Uterus (tissue), 4 donors: ENCODE measurements at places on chromosomes 7 and 10. TPM values are rescaled to one million over a fixed set of nuclear protein-coding genes. Genes with fewer than 3 reads are reported as not detected.

Gene CHAT
- not detected for total RNA-seq

Gene ADRA2A
- total RNA-seq: 0.26 TPM

Gene GATA3
- total RNA-seq: 2.1 TPM

Gene CYP3A7
- total RNA-seq: not detected

Gene KCNH2
- 51.0 TPM for total RNA-seq

Gene PCLO
- total RNA-seq: 4.4 TPM

Gene ZKSCAN5
- 9.5 TPM for total RNA-seq

Gene MAGI2
- total RNA-seq: 5.3 TPM

Gene YAE1
- total RNA-seq: 54.2 TPM

Gene ZNF804B
- total RNA-seq: not detected

Gene CLRN3
- total RNA-seq: not detected

DNA sequence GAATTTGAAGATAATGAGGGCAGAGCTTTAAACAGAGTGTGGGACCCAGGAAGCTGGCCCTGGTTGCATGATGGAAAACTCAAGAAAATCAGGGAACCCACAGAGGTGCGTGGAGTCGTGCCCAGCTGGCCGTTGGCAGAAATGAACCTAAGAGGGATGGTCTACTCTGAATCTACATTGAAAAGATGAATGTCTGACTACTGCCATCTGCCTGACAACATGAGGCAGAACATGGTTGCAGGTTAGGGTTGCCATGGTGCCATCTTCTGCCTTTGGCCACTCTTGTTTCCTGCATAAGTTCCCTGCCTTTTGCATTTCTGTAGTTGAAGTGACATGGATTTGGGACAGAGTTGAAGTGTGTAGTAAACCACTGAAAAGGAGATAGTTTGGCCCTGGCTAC is 138.5 kb upstream of the COBL start:
- no peak for DNase-seq

GRCh38 chr7:130490888-130491804 is 739 bp upstream of the MEST start:
- peak; percentile 33 for DNase-seq

- DNase-seq: no peak
These were observed 12.6 kb downstream of the TFAM start for GRCh38 chr10:58397830-58398229.

DNA sequence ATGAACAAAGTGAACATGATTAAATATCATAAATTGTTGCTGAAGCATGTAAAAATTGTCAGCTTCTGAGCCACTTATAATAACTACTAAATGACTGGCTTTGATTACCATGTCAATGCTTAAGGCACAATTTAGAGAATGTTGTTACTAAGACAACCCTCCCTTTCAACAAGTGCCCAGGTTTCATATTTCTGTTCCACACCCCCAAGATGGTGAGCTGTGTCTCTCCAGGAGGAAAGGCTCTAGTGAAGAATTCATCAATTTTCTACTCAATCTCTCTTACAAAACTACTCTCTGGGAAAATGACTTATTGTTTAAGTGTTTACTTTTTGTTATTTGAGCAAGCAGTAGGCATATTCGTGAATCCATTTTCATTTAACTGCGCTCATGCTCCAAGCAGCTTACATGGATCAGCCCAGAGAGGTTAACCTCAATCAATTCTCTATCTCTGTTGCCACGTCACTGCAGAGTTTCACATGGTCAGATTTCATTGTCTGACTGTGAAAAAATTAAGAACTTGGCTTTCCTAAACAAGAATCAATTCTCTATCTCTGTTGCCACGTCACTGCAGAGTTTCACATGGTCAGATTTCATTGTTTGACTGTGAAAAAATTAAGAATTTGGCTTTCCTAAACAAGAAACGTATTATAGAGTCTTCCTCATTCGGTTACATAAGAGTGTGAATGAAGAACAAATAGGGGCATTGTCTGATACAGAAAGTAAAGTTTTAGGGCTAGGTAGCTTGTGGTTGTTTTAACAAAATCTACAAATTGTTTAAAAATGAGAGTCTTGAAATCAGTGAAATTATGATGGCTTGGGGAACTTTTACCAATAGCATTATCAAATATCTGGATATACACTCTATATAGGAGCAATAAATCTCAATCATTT is 49.7 kb downstream of the CCDC71L start:
- no peak for DNase-seq

- no peak for DNase-seq
These were observed 106.7 kb downstream of the USP6NL start for GRCh38 chr10:11504566-11505285.

DNA sequence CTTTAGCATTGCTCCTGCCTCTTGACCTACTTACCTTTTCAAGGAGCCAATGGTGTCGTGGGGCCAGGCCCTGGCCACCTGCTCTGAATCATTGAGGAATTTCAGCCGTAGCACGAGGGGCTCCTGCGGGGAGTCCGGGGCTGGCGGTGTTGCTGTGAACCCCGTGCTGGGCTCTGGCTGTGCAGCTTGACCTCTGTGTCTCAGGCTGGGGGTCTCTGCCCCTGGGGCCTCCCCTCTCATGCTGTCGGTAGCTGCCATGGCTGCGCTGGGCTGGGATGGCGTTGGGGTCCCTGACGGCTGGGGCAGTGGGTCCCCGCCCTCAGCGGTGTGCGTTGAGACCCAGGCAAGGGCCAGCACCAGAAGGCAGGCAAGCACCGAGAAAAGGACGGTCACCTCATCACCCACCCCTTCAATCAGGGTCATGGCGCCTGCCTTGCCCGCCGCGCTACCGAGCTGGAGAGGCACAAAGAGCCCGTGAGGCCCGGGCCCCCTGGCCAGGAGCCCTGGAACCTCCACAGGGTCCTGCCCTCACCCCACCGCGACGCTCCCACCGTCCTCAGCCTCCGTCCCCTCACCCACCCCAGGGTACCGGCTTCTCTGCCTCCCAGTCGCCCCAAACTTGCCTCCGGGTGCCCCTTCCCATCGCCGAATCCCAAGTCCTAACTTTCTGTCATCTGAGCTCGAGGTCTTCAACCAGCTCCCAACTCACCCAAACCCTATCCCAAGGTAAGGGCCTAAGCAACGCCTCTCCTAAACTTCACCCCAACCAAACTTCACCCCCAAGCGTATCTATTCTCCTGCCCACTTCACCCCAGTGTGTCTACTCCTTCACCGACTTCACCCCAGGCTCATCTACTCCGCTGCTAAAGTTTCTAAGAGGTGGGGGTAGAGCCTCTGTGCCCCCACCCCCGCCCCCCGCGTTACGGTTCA is 887 bp downstream of the TMUB1 start:
- DNase-seq: peak; percentile 32

- no peak for DNase-seq
These were observed 3.1 kb upstream of the MACC1 start for GRCh38 chr7:20220293-20220761.

- no peak for DNase-seq
These were observed 348.3 kb downstream of the ACTR3B start for GRCh38 chr7:153107826-153108225.

- peak; percentile 57 for DNase-seq
These were observed 97.9 kb downstream of the WDR11 start for GRCh38 chr10:120948889-120949608.

GRCh38 chr10:114547514-114547913 is 110.6 kb downstream of the ABLIM1 start:
- DNase-seq: no peak

GRCh38 chr7:135769005-135769802 is 20.6 kb upstream of the FAM180A start:
- no peak for DNase-seq

GRCh38 chr7:76346097-76346496 is 12.7 kb downstream of the YWHAG start:
- no peak for DNase-seq

DNA sequence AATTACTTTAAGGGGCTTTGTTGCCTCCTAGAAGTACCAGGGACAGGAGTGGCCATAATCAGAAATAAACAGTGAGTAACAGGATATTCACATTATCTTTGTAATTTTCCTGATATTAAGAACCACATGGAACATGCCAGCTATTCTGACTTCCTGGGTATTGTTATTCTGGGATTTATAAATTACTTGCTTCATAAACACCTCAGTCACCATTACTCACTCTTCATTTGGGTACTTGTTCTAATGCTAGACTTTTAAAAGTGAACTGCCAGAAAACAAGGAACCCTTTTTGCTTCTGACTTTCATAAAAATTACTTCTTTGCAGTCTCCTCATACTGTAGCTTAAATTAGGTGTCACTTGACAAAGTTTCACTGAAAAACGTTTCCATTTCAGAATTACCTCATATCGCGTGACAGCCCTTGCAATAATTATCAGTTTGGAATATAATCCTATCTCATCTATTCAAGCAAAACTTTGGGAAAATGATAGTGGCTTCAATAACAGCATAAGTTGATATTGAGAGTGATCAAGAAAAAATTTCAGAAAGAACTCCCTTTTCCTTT is 29.8 kb downstream of the CABCOCO1 start:
- no peak for DNase-seq

- no peak for DNase-seq
These were observed 202.5 kb upstream of the PLXNA4 start for GRCh38 chr7:132778761-132779160.

DNA sequence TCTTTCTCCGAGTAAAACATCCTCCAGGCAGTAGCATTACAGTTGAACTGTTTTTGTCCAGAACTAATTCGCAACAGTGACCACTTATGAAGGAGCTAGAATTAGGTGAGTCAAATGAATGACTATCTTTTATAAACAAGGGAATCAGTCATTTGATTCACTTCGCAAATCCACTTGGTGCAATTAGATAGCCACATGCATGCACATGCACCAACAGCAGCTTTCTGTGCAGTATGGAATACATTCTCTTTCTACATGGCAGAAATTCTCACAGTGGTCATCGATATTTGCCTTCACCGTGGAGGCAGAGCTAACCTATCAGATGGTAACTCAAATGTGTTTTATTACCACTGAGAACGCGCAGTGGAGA is 118.8 kb downstream of the CDK6 start:
- DNase-seq: no peak

GRCh38 chr7:156236181-156236889 is 404.2 kb upstream of the RNF32 start:
- DNase-seq: no peak

DNA sequence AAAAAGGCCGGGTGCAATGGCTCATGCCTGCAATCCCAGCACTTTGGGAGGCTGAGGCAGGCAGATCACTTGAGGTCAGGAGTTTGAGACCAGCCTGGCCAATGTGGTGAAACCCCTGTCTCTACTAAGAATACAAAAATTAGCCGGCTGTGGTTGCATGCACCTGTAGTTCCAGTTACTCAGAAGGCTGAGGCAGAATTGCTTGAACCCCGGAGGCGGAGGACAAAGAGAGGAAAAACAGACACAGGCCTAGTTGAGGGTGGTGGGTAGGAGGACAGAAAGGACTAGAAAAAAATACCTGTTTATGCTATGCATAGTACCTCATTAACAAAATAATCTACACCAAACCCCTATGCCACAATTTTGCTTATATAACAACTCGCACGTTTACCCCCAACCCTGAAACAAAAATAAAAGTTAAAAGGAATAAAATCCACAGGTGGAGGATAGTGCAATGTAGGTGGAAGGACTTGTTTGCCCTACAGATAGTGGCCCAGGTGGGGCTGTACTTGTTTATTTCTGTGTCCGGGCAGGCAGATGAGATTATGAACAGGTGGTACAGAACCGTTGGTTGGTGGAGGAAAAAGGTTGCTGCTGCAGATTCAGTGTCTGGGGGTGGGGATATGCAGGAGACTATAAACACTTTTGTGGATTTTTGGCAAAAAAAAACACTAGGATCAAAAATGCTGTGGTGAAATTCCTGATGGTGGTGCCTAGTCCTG is 5.1 kb downstream of the ZNF680 start:
- no peak for DNase-seq

DNA sequence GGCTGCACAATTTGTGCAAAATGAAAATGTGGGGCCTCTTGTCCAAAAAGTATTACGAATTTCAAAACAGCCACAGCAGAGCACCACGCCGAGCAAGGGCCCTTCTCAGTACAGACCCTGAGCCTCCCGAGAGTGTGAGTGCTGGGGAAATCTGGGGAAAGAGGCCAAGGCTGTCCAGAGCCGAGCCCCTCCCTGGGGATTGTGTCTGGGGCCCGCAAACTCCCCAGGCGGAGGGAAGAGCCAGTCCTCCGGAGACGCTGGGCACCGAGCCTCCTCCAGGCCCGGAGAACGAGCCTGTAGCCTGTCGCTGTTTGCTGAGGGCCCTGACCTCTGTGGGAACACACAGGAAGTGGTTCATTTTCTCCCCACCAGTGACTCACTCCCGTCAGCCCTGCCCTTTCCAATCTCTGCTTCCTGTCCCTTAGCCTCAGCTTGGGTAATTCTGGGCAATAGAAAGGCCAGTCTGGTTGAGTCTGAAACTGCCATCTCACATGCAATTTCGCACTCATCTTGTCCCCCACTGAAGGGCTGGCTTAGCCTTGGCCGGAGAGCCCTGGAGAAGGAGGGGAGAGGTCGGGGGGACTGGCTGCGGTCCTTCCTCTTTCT is 19.5 kb upstream of the GNA12 start:
- peak; percentile 85 for DNase-seq

DNA sequence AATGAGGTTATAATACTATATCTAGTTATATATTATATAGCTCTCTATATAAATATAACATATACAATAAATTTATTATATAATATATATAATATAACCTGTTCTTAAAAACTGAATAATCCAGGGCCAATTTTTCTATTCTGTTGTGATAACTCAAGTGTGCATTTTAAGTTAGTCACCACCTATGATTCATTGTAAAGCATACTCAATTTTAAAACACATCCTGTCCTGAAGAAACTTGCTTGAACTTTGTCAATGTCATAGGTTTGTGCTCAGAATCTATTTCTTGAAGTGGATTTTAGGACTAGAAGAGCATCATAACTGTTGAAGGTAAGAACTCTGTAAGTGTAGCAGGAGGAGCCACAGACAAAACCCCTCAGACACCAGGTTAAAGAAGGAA is 1209.8 kb downstream of the REEP3 start:
- DNase-seq: no peak

DNA sequence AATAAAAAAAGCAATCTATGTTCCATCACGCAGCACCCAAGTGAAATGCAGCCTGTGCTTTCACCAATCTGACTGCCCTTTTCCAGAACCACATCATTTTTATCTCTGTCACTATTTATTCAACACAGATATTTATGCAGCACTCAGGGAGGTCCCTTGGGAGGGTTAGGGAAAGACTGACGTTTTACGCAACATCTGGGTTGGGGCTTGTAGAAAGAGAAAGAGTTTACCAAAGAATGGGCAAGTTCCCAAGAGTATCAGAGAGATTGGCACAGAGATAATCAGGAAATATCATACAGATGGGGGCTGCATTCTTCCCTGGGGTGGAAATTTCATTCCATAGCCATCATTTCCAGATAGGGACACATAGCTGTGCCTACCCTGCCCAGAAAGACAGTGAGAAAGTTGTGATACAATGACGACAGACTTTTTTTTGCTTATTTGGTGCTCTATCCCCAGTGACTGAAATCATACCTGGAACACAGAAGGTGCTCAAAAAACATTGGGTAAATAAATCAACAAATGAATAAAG is 474.2 kb downstream of the CALN1 start:
- no peak for DNase-seq
